ENCODE measurements at places on chromosomes 12 and 14.

DNA sequence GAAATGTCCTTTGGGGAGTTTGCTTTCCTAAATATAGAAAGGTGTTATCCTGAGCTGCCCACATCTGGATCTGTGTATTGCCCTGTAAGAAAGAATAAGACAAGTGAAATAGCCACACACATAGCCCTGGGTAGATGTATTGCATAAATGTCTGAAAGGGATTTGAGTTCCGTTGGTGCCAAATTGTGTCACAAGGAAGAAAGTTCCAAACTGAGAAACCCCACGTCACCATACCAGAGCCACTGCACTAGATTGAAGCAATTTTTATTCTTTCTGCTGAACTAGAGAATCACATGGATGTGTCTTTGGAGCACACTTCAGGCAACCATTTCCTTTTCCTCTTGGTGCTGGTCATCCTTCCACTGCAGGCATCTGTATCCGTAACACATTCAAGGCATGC lies 5.0 kb downstream of the RNASE9 start:
- DNase-seq, result no peak

GRCh38 chr14:104708606-104709268 lies 15.3 kb upstream of the ADSS1 start:
- DNase-seq, result peak; percentile 76

DNA sequence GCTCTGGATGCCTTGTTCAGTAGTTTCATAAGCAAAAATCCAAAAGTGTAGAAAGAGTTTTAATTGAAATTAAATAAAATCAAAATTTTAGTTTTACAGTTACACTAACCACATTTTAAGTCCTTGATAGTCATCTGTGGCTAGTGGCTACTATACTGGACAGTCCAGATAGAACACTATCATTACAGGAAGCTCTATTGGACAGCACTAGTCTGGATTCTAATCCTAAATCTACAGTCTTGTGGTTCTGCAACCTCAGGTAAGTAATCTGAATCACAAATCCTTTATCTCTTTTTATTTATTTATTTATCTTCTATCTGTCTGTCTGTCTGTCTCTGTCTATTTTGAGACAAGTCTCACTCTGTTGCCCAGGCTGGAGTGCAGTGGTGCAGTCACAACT lies 18.0 kb downstream of the RAP1B start:
- no peak for DNase-seq

GRCh38 chr12:5718680-5719079 lies 226.4 kb downstream of the ANO2 start:
- no peak for DNase-seq

- no peak for DNase-seq
These were observed 91.2 kb downstream of the WNK1 start for GRCh38 chr12:843609-844008.

DNA sequence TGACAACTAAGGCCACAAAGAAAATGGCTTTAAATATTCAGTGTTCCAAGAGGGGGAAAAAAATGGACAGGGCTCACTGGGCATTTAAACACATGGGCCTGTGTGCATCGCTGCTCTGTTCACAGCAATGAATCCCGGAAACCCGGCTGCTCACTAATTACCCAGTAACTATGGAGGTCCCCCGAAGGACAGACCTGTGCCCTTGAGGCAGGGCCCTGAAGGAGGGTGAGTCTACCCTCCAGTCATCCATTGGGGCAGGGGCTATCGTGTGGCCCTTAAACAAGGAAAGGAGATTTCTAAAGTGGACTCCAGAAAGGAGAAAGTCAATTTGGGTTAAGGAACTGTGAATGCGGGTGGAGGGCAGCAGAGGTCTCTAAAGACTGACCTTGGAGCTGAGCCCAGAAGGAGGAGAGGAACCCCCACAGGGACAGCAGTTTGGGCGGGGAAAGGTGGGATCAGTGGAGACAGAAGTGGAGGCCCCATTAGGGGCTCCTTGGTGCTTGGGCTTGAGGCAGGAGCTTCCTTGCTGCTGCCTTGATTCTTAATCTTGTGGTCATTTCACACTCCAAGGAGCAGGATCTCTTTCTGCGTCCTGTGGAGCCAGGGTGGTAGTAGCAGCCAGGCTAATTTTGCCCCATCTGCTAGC lies 1.4 kb upstream of the CLMN start:
- no peak for DNase-seq

DNA sequence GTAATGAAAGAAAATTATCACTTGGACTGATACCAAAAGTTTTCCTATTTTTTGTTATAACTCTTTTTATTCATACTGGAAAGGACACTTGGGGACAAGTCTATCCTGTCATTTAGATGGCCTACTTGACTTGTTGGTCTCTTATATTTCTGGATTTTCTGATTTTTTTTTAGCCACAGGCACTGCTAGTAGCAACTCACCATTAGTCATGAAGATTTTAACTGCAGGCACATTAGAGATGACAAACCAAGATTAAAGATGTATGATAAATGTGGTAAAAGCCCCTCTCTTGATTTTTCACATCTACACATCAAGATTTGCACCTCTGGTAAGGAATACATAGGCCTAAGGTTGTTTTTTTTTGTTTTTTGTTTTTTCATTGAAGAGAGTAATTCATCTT lies 217.0 kb downstream of the SLC25A21 start:
- DNase-seq, result no peak

GRCh38 chr12:33314223-33314622 lies 125.4 kb downstream of the SYT10 start:
- DNase-seq, result no peak

- DNase-seq, result no peak
These were observed 13.2 kb upstream of the MAP1LC3B2 start for GRCh38 chr12:116545936-116546335.

GRCh38 chr14:91299121-91300115 lies 54.9 kb upstream of the GPR68 start:
- DNase-seq, result peak; percentile 51

GRCh38 chr14:61472801-61473376 lies 151.5 kb downstream of the PRKCH start:
- peak; percentile 76 for DNase-seq
